ENCODE measurements at places on chromosomes 5 and 9.
A peak's percentile ranks its signal among the peaks of the same experiment; 100 is the strongest.

GRCh38 chr5:98772415-98773213 is 849 bp upstream of the RGMB start:
- DNase-seq = peak; percentile 81

DNA sequence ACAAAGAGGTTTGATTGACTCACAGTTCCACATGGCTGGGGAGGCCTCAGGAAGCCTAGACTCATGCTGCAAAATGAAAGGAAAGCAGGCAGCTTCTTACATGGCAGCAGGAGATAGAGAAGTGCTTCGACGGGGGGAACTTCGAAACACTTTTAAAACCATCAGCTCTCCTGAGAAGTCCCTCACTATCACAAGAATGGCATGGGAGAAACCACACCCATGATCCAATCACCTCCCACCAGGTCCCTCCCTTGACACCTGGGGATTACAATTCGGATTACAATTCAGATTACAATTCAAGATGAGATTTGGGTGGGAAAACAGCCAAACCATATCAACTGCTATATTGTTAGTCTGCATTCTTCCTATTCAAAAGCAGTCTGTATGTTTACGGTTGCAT is 322.3 kb upstream of the ISL1 start:
- DNase-seq = no peak

DNA sequence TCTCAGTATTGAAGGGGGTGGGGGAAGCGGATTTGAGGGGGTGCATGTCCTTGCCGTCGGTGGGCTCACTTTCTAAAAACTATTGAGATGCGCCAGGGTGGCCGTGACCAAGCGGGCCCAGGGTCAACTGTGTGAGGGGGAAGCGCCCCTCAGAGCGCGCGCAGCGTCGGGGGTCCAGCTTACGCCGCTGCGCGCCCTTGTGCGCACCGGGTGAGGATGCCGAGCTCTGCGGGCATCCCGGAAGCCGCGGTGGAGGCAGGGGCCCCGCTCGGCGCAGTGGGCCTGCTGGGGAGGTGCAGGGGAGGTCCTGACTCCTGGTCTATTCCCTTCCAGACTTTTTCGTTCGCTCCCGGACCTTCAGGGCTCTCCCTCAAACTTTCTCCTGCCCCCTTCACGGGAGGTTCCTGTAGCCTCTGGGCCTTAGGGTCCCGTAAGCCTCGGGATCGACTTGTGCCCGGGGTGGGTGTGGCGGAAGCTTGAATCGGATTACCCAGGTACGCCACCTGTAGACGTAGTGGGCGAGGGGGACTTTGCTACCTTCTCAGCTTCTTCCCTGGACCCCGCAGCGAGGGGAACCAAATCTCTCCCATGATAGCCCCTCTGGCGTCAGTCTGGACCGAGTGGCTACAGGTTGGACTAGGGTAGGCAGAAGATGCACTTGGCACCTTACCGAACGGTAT is 2.5 kb upstream of the PRDM6 start:
- DNase-seq = no peak

GRCh38 chr5:168609806-168610482 is 30.8 kb upstream of the PANK3 start:
- DNase-seq = no peak

- DNase-seq = peak; percentile 37
Observed at GRCh38 chr9:105842023-105842644, 147.8 kb downstream of the TMEM38B start.
